ENCODE measurements at places on chromosomes 3 and 15.

GRCh38 chr3:126114443-126115386 is 30.8 kb upstream of the SLC41A3 start:
- DNase-seq: peak; percentile 62

- DNase-seq: peak; percentile 64
These were observed 2.3 kb upstream of the VPS18 start for GRCh38 chr15:40891810-40892446.

GRCh38 chr3:133137042-133137996 is 99.1 kb downstream of the TMEM108 start:
- DNase-seq: peak; percentile 70

DNA sequence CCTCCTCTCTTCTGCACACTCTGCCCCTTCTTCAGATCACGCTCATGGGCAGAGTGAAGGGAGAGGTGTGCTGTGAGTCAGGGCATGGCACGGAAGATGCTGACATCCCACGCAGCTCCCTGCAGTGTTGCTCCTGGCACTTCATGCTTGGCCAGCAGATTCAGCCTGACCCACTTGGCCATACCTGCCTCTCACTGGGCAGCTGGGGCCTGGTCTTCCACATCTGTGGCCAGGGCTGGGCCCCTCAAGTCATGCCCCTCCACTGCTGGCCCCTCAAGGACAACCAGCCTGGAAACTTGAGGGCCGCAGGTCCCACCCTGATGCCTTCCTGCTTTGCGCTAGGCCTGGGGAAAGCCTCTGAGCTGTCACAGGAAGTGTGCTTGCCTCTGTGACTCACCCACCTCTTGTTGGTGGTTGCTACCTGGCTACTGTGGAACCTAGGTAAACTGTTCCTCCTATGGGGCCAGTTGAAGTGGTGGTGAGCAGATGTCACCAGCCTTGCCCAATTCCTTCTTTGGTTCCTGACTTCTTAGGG is 48.7 kb downstream of the BSN start:
- DNase-seq: no peak

- peak; percentile 68 for DNase-seq
These were observed 146.6 kb downstream of the SERPINI1 start for GRCh38 chr3:167882057-167882667.

- DNase-seq: no peak
These were observed 87.4 kb upstream of the IQSEC1 start for GRCh38 chr3:13160619-13161018.

DNA sequence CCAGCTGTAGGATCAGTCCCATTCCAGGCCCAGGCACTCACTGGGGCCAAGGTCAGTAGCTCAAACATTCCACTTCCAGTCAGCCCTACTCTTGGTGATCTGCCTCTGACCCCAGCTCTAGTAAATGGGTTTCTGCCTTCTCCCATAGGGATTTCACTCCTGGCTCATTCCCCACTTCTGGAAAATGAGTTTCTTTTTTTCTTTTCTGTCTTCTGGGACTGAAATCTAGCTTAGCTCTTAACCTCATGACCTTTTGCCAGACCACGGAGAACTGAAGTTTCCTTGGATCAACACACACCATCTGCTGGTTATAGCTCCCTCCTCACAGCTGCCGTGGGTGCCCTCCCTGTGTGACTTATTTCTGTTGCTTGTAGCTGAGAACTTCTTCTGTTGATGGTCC is 21.3 kb downstream of the MME start:
- no peak for DNase-seq

- no peak for DNase-seq
These were observed 523.6 kb downstream of the NTRK3 start for GRCh38 chr15:87732976-87733375.

- DNase-seq: no peak
These were observed 63.6 kb downstream of the CCK start for GRCh38 chr3:42202217-42202865.

- DNase-seq: no peak
These were observed 53.8 kb downstream of the MGLL start for GRCh38 chr3:127768346-127769008.

DNA sequence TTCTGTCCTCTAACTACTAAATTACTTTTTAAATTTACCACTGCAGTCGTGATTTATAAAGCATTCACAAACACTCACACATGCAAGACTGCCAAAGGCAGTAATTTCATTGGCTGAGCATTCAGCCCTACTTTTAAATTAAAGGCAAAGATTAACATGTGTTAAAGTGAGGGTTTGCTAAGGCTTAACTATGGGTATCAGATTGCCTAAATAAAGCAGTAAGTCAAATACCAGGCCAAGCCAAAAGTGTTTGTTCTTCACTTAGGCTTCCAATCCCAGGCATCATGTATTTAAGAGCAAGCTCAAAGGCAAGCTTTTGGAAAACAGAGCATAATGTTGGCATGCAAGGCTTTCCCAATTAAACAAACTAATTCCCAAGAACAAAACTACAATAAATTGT is 187.3 kb downstream of the SUCNR1 start:
- peak; percentile 39 for DNase-seq

GRCh38 chr3:40079203-40079846 is 230.2 kb upstream of the EIF1B start:
- DNase-seq: no peak

DNA sequence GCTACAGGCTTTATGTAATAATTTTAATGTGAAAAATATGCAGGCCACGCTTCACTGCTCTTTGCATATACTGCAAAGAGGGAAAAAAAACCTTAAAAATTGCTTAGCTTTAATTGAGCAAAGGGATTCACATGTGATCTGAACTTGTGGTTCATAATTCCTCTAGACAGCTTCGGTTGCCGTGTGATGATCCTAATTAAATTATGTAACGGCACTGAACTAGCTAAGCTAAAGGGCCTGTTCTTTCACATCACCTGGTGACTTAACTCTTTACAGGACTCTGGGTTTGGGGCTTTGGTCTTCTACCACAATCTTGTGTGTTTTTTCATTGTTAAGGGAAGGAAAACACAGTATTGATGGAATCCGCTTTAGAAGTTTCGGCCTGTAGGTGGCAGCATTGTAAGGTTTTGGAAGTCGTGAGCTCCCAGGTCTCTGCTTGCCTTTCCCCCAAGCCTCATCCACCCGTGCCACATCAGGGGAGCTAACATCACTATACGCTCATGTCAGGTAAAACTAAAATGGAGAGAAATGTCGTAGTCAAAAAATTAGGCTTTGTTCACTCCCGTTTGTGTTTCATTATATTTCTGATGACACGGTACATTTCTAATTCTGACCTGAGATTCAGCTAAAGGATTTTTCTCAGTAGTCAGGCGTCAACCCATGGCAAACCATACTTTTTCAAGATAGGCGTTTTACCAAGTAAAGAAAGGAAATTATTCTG is 205.6 kb upstream of the DPH6 start:
- DNase-seq: peak; percentile 32

GRCh38 chr3:112735926-112736325 is 95.0 kb upstream of the CCDC80 start:
- no peak for DNase-seq
